Umbilical cord (tissue), 2 donors: ENCODE measurements at places on chromosomes 5 and 9. TPM values are rescaled to one million over a fixed set of nuclear protein-coding genes. Genes with fewer than 3 reads are reported as not detected.

DNA sequence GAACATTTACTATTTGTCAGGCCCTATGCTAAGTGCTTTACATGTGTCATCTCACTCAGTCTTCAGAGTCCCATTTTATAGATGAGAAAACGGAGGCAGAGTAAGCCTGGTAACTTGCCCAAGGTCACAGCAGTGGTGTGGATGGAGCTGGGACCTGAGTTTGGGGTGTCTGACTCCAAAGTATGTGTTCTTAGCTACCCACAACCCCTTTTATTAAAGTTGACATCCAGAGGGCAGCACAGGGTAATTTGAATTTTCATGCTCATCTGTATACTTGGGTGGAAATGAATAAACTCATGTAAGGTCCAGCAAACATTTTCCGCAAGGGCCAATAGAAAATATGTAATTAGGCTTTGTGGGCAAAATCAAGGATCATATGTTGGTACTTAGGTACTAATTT is 93.4 kb upstream of the SLC25A48 start:
- DNase-seq, result no peak

- peak; percentile 97 for DNase-seq
Measured at GRCh38 chr9:129496473-129497004, 124.4 kb downstream of the C9orf50 start.

- DNase-seq, result no peak
Measured at GRCh38 chr5:59317774-59318205, 575.7 kb downstream of the PDE4D start.

SLC6A18 gene
- total RNA-seq, result not detected
